AG20443 (cell line): ENCODE measurements at places on chromosomes 2 and 18.

DNA sequence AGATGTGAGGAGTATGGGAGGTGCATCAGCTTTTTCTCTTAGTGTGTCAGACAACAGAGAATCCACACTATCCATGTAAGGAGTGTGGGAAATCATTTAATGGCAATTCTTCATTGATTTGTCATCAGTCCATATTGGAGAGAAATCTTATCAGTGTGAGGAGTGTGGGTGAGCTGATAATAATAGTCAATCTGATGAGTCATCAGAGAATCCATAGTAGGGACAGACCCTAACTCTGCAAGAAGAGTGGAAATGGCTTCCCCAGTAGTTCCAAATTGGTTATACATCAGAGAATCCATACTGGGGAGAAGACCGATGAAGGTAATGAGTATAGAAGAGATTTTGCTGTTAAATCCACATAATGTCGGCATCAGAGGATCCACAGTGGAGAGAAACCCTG is 150.5 kb upstream of the THUMPD2 start:
- DNase-seq, result no peak

GRCh38 chr2:225156853-225157451 is 114.7 kb upstream of the DOCK10 start:
- no peak for DNase-seq

GRCh38 chr2:164981217-164981990 is 26.1 kb upstream of the SLC38A11 start:
- DNase-seq, result no peak

DNA sequence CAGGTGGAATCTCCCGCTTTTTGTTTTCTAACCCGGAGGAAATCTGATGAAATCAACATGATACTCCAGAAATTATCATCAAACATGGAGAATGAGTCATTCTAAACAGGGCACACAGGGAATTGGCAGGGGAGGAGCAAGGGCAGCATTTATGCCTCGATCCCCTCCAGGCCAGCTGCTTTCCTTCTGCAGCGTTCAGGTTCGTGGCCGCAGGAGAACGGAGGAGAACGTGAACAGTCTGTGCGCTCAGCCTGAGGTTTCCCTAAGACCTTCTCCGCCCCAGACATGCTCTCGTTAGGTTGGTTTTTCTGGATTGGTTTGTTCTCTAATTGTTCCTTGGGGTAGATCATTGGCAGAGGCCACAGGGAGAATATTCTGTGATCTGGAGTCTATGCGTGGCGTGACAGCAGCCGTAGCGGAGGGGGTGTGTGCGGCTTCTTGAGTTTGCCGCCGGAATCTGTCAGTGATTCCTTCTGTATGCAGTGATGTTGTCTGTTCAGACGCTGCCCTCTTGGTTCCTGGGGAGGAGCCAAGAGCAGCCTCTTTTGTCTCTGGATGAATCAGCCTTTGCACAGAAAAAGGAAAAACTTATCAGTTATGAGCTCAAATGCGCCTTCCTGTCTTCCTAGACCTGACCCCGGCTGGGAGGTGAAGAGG is 75.9 kb downstream of the SH3BP4 start:
- DNase-seq, result peak; percentile 84

DNA sequence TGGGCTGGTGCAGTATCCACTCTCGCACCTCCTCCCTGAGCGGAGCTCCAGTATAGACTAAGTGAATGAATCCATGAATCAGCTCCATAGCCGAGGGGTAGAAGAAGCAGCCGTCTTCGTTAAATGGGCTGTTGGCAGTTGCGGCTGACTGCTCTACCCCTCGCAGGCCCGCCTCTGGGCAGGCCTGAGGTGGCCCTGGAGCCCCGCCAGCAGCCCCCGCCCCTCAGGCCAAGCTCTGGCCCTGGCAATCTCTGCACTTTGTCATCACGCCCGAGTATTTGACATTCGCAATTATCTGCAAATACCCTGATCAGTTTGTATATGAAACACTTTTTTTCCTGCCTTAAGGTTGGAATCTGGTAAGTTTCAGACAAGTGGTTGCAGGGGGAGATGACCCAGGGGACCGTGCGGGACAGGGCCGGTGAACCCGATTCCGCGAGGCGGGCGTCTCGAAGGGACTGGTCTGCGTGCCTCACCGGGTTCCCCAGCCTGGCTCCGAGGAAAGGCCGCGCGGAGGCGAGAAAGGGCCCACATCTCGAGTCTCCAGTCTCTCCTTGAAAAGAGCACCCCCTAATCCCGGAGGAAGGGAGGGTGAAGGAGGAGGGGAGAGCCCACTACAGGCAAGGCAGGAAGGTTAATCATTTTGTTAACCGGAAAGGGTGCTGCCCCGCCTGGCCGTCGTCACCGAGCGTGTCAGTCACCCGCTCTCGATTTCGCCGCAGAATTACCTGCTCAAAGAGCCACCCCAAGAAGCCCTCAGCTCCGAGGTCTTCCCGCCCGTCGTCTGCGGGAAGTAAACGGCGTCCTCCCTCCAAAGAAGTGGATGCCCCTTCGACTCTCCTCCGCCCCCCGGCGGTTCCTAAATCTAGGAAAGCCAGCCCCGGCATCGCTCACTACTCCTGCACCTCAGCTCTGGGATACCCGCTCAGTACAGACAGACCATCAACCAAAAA is 11.1 kb upstream of the SATB2 start:
- DNase-seq, result no peak

DNA sequence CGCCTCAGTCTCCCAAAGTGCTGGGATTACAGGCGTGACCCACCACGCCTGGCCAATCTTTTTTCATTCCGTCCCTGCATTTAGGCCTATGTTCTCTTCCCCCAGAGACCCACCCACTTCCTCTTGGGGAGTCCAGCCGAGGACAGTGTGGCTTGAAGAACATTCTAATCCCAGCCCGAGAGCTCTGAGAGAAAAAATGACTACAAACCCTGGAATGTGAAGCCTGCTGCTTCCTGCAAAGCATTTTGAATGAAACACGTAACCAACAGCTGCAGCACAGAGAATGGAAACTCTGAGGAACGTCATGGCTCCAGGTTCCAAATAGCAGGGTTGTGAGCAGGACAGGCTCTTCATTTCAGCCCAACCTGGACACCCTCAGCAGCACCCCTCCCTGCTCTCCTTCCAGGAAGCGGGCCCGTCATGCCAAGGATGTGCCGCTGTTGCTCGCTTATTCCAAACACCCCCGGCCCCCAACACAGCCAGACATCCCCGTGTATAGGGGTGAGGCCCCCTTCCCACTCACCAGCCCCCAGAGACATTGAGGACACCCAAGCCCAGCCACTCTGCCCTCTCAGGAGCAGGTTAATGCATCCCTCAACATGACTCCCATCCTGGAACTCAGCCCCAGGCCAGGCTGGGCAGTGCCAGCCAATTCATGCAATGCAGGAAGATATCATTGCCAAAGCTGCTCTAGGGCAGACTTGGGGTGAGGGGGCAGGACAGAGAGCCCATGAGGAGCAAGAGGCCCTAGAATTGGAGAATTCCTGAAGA is 139.8 kb downstream of the ZFP36L2 start:
- peak; percentile 89 for DNase-seq

- DNase-seq, result no peak
Observed at GRCh38 chr2:99255491-99256318, at the start of gene LYG2. TSS of gene LYG2 (minus strand) at chr2:99255666. CDS start at chr2:99254260, 1,406 bp downstream.
